ENCODE measurements at places on chromosomes 3 and 15. TPM values are rescaled to one million over a fixed set of nuclear protein-coding genes. Genes with fewer than 3 reads are reported as not detected.

The ACOX2 gene
- total RNA-seq, result 8.6 TPM

DNA sequence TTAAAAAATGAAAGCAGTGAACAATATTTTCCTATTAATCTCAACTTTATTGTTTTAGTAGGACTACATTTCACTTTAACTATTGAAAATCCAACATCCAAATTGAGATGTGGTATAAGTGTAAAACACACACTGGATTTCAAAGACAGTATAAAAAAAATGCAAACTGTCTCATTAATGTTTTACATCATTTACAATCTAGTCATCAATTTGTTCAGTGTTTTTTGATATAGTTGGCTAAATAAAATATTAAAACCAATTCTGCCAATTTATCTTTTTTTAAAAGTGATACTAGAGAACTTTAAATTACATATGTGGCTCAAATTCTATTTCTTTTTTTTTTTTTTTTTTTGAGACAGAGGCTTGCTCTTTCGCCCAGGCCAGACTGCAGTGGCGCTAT lies 95.1 kb downstream of the NPTN start:
- DNase-seq, result no peak

DNA sequence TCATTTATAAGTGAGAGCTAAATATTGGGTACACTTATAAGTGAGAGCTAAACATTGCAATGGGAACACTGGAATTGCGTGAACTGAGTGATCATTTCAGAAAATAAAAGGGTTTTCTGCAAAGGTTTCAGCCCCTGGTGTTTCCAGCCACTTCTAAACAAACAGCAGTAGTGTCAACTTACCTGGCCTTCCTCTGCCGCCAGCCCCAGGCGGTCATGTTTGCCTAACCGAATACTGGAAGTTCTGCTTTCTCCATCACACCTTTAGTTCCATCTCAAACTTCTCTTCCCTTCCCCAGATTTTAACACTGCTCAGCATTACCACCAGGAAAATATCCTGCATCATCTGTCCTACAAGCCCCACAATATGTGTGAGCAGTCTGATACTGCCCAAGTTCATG lies 58.6 kb downstream of the MRPL3 start:
- no peak for DNase-seq

The CADPS gene
- total RNA-seq, result 11.7 TPM

DNA sequence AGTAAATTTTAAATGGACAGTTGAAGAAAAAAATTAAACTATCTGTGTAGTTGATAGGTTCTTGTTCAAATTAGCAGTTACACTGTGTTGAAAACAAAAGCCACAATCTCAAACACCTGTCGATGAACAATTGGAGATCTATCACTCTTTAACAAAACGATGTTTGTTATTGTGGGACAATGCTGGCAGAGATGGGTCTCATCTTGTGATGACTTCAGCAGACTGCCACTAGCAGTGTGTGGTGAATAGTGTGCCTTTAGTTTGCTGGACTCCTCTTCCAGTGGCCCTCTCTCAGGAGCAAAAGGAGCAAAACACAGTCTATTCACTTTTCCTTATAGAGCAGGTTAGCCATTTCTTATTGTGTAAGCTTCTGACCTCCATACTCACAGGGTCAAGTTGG lies 14.7 kb upstream of the TRIM59 start:
- DNase-seq, result no peak

- no peak for DNase-seq
Measured at GRCh38 chr15:69991551-69991980, 106.2 kb downstream of the TLE3 start.

The ZNF662 gene
- 1.3 TPM for total RNA-seq

The CRYGS gene
- total RNA-seq, result 1.8 TPM

- DNase-seq, result no peak
Measured at GRCh38 chr3:179402963-179403362, 48.3 kb downstream of the GNB4 start.

GRCh38 chr15:67997996-67998395 lies 56.1 kb upstream of the PIAS1 start:
- DNase-seq, result no peak

DNA sequence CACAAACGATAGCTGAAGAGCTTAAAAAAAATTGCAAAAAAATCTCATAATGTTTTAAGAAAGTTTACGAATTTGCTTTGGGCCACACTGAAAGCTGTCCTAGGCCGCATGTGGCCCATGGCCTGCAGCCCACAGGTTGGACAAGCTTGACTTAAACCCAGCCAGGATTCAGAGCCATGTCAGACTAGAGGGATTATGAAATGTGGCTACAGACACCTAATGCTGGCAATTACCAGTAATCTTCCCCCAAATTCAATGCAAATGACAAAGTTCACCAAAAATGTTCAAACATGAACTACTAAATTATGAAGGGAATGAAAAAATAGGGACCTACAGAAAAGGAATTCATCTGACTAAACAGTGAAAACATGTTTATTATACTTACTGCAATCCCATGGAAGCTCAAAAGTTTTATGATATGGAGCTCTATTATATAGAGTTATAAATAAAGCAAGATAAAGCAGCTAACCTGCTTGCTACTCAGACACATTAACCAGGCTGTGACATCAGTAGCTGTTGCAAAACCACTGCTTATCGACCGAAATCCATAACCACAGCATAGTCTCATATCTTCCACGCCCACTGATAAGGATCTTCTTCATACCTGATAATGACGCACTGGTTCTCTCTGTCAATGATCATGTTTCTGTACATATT lies 49.2 kb downstream of the LDHAL6B start:
- no peak for DNase-seq

- DNase-seq, result no peak
Measured at GRCh38 chr3:33681667-33682066, 36.4 kb downstream of the CLASP2 start.

The LSAMP gene
- total RNA-seq, result 6.7 TPM

- DNase-seq, result no peak
Measured at GRCh38 chr3:105158286-105158685, 208.4 kb upstream of the ALCAM start.

DNA sequence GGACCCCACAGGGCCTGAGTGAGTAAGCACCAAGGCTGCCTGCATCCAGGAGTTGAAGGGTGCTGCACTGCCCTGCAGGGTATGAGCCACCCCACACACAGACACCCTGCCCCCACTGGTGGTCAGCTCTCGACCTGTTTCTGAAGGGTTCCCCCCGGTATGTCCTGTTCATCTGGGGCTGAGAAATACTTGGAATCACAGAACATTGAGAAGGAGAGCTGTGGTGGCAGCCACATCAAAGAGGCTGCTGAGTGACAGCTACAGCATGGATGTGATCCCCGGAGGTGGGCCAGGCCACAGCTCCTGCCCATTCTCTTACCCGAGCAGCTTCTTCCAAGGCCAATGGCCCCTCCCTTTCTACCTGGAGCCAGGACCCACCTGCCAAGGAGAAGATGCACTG lies 66.4 kb upstream of the PLXNA1 start:
- no peak for DNase-seq

- peak; percentile 71 for DNase-seq
Measured at GRCh38 chr3:12878141-12878574, 36.8 kb upstream of the RPL32 start.

DNA sequence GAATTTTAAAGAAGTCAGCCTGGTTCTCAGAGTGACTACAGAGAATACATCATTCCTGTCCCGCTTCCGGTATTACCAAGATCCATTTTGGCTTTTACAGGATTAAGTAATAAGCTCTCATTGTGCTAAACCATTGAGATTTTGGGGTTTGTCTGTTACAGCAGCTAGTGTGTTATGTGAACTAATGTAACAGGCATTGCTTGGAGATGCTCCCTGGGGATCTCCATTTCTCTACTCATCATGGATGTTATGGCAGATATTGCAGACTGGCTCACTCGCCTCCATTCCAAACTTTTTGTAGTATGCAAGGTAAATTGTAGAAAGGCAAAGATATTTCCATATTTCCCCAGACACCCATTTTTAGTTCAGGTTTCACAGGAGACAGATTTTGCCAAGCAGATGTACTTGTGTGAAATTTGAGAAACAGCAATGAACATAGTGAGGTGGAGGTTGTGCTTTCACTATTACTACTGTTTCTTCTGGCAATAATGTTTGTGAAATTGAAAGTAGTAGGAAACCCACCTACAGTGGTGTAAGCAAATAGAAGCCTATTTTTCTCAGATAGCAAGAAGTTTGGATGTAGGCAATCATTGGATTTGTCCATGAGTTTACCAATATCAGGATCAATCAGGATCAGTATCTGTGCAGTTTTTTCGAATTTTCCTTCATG lies 177.1 kb upstream of the GALNT15 start:
- no peak for DNase-seq

- DNase-seq, result no peak
Measured at GRCh38 chr3:49032646-49033304, 3.6 kb upstream of the IMPDH2 start.

DNA sequence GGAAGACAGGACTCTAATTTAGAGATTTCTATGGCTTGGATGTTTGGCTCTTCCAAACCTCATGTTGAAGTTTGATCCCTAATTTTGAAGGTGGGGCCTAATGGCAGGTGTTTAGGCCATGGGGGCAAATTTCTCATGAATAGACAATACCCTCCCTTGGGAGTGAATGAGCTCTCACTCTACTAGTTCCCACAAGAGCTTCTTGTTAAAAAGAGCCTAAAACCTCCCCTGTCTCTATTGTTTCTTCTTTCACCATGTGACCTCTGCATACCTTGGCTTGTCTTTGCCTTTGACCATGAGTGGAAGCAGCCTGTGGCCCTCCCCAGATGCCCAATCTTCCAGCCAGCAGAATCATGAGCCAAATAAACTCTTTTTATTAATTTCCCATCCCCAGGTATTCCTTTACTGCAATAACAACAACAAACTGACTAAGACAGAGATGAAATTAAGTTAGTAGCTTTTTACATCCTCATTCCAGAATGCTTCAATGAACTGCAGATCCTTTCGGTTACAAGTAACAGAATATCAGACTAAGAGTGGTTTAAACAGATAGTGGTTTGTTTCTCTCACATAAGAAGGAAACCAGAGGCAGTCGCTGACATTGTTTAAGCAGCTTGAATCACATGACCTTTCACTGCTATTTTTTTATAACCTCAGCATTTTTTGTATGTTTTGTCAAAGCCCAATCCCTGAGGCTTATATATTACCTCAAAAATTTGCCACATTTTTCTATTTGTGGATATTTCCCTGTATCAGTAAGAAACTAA lies 1013.3 kb upstream of the SEMA6D start:
- no peak for DNase-seq

- no peak for DNase-seq
Measured at GRCh38 chr3:135650309-135650708, 315.2 kb upstream of the PPP2R3A start.

DNA sequence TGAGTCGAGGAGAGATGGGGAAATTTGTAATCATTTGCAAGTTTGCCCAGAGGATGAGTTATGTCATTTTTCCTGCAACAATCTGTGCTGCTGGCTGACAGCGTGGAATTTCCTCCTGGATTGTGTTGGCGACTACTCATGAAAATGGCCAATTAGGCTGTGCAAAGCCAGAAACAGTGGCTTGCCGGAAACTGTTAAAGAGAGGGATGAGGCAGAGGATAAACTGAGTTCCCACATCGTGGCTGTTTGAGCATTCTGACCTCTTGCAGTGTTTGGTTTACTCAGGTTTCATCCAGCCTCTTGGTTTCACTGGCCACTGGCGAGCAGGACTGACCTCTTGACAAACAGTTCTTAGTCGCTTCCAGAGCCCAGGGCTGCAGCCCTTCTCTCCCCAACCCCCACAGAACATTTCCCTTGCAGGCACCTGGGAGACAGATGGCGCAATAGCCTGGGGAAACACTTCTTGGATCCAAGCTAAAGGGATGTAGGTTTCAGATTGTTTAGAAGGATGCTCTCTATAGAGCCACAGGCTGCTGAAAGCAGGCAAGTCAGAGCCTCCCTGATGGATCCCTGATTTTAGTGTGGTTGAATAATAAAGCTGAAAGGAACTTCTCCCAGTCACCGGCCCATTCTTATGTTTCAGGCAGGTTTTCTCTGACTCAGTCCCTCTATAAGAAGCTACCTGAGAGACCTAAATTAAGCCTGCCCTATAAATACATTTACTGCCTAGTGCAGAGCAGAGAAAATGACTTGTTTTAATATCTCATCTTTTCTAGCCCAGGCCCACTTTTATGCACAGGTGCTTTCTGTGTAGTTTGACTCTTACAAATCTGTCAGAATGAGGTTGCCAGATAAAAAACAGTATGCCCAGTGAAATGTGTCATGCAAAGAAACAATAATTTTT lies 92.8 kb upstream of the UBE2E1 start:
- peak; percentile 91 for DNase-seq

DNA sequence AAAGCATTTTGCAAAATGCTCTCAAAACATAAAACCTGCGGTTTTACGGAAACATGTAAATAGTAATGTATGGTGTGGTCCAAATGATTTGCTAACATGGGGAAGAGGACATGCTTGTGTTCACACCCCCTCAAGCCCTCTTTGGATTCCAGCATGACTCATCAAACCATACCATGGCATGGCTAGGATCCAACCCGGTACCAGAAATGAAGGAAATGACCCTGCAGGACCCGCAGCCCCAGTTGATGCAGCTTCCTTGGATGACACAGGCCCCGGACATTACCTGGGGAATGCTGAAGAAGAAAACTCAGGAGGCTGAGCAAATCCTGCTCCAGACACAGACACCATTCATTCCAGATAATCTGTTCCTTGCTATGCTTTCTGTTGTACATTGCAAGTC lies 222.9 kb downstream of the DTWD1 start:
- DNase-seq, result no peak

The CCR9 gene
- total RNA-seq, result not detected

GRCh38 chr3:113151461-113152031 lies 59.8 kb upstream of the BOC start:
- no peak for DNase-seq

The PDIA3 gene
- total RNA-seq, result 589 TPM

DNA sequence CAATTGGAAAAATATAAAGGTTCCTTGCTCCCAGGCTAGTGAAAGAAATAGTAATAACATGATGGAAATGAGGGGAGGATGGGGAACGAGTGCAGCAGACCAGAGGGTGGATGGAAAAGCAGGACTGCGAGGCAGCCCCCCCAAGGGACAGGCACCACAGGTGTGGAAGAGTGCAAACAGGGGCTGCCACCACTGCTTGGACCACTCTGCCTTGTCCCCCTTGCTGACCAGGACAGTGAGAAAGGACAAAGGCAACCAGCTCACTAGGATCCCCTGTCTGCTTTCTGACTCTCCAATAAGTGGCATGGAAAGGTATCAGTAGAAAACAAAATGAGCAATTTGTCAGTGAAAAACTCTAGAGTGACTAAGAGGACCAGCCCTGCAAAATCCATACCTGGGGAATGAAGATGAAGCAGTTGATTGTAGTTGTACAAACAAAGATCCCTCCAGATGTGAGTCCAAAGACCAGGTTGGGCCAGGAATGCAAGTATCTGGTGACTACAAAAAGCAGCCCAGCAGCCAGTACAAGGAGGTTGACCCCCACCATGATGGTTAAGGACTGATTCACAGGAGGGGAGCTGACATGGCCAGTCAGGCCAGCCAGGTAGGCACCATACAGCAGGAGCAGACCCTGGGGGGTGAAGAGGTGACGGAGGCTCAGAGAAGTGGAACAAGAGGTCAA lies 86.6 kb upstream of the GSK3B start:
- DNase-seq, result no peak

The ROPN1 gene
- total RNA-seq, result not detected
